ENCODE measurements at places on chromosomes 7 and 10.

- DNase-seq, result no peak
These were observed 399.7 kb downstream of the CDC14C start for GRCh38 chr7:49324040-49324439.

DNA sequence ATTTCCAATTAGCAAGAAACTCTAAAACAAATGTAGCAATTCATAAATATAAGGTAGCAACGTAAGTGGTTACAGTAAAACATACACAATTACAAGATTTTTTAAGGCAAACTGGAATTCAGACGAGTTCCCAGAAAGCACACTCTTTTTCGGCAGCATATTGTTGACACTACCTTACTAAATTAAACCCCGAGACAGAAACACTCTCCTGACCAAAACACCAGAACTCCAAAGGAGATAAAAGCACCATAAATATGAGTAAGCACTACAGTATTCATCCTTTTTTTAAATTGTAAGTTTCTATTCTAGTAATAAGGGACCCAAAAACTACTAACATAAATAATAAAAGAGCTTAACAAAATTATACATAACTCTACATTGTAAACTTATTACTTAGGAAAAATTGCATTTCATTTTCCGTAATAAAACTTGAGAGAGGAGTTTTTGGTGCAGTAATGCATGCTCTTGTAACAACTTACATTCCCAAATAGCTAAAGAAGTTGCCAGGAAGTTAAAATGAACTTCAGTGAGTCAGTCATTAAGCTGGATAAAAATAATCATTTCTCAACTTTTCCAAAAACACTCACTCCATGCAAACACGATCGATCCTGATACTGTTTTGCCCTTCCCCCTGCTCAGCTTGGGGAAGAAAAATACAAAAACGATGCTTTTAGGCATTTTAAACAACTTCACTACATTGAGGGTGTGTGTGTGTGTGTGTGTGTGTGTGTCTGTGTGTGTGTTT lies 2.0 kb downstream of the PIP4K2A start:
- DNase-seq, result no peak

GRCh38 chr7:143384661-143385631 lies 3.8 kb downstream of the ZYX start:
- no peak for DNase-seq

DNA sequence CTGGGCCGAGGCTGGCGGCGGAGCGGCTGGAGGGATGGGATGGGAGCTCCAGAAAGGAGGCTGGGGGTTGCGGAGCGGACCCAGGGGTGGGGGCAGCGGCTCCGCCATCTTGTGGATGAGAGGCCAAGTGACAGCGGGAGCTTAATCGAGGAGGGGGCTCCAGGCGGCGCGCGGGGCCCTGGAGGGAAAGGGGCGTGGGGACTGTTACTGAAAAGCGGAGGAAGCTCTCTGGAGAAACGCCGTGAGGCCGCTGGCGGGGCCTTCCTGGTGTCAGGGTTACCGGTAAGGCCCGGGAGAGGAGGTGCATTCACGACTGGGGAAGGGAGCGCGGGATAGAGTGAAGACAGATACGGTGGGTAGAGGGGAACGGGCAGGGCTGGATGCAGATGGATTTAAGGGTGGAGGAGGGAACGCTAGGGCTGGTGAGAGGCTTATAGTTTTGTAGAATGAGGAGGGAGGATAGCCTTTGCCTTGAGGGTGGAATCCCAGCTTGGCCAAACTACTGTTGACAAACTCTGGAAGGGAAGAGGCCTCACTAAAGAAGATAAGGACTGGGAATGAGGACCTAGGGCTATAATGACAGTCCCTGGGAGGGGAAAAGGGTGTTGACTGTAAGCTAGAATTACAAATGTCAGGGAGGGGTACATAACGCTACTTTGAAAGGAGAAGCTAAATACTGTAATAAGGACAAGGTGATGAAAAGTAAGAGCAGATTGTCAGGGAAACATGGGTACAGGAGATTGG lies 535 bp downstream of the BTRC start:
- no peak for DNase-seq

GRCh38 chr7:92400013-92400412 lies 47.3 kb upstream of the GATAD1 start:
- no peak for DNase-seq

DNA sequence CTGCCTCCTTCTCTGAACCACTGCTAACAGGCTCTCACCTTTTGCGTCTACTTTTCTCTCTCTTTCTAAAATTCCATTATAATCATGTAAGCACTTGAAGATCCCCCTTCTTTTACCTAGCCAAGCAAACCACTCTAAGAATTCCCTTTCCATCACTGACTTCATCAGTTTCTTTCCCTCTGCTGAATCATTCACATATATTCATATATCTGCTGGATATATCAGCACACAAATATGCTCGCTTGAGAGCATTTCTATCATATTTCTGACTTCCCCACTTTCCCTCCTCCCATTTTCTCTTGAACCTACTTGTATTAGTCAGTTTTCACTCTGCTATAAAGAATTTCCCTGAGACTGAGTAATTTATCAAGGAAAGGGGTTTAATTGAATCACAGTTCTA lies 84.2 kb upstream of the LRRN3 start:
- DNase-seq, result no peak

GRCh38 chr10:94706089-94706488 lies 22.6 kb downstream of the CYP2C18 start:
- DNase-seq, result no peak

- no peak for DNase-seq
These were observed 37.7 kb upstream of the R3HCC1L start for GRCh38 chr10:98096731-98097130.

DNA sequence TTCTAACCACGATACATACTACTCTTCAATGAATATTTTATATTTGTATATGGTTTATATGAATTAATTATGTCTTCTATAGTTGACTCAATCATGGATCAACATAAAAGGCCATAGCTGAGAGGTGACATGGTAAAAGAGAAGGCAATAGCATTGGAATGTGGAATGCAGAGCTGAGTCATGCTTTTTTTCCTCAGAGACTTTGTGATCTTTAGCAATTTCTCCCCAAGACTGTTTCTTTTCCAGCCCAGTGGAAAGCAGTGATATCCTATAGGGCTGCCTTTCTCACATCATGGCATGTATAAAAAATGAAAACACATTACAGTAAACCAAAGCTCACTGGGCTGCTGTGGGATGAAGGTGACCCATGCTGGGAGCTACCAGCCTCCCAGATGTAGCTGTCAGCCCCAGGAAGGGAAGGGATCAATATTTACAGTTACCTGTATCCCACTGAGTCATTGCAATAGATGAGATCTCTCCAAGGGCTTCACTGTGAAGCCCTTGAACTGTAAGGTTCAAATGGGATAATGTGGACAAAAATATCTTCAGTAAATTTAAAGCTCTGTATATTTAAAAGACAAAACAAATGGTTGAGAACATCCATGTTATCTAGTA lies 30.2 kb downstream of the SLC39A12 start:
- DNase-seq, result no peak

DNA sequence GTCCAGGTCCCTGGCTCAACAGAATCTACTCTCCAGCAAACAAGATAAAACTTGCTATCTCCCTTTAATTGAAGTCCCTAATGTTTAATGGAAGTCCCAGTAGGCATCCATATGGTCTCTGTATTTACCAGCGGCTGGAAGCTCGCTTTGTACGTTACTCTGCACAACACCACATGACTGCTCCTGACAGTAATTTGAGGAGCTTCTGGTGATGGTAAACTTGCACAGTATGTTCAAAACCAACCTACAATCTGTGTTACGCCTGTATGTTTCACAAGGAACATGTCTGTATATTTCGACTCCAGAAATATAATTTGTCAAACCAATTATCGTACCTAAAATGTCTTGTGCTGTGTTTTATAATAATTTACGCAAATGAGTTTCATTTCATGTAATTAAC lies 4.4 kb upstream of the TECPR1 start:
- DNase-seq, result no peak

GRCh38 chr10:133527771-133528271 lies 658 bp downstream of the CYP2E1 start:
- DNase-seq, result no peak

DNA sequence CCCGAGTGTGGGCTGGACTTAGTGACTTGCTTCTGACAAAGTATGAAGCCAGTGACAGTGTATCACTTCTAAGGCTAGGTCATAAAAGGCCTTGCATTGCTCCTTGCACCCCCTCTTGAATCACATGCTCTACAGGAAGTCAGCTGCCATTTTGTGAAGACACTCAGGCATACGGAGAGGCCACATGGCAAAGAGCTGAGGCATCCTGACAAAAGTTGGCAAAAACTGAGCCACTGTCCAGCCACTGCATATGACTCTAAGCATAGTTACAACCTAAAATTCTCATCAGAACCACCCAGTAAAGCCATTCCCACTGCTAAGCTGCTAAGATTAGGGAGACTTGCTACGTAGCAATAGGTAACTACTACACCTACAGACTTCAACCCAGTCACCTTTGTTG lies 18.6 kb downstream of the COBL start:
- DNase-seq, result no peak

DNA sequence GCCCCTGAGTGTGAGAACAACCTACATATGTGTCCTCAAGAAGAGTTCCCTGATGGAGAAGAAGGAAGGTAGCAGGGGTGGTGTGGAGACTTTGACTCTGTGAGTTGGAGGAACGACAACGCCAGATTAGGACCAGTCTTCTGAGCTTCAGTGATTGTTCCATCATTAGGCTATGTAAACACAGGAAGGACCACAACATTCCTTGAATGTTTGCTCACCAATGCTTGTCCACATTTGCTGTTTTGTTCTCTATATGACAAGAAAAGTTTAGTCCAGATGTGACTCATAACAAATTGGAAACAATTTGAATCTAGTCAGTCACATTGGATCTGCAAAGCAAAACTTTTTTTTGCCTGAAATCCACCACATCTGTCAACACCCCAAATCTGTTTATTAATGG lies 62.7 kb downstream of the ENTPD1 start:
- no peak for DNase-seq
